ENCODE measurements at places on chromosomes 16 and 17.

GRCh38 chr17:37828651-37829124 lies 83.8 kb upstream of the HNF1B start:
- DNase-seq = no peak

- DNase-seq = no peak
Measured at GRCh38 chr17:34845296-34845695, 116.0 kb downstream of the CCT6B start.

DNA sequence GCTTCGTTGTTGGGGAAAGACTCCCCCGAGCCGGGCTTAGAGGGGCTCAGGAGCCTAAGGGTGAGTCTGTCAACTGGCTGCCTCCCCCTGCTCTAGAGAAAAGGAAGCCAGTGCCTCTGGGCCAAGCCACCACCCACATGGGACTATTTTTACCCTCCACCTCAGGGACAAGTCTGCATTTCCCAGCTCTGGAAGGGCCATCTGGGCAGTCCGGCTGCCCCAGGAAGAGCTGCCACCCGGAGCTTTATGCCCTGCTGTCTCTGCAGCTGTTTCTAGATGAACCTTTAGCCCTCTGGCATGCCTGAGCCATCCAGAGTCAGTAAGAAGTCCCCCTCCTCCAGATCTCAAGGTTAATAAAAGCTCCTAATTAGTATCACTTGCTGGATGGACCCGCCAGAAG lies 5.3 kb upstream of the RPRML start:
- peak; percentile 85 for DNase-seq

GRCh38 chr16:3157229-3158025 lies 22.6 kb downstream of the ZNF213 start:
- peak; percentile 86 for DNase-seq

DNA sequence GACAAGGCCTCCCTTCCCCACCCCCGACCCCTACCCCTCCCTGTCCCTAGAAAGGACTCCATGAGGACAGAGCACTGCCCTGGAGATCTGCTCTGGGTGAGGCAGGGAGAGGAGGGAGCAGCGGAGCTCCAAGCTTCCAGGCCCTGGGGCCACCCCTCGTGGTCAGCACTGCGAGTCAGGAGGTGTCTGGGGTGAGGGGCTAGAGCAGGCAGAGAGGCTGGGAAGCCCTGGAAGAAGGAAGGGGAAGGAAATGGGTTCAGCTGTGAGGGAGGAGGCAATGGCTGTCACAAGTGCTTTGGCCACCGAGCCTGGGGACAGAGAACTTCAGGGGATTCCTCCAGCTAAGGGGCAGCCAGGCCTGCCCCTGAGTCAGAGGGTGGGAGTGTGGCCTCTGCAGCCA lies 28.2 kb upstream of the DNAI2 start:
- no peak for DNase-seq

DNA sequence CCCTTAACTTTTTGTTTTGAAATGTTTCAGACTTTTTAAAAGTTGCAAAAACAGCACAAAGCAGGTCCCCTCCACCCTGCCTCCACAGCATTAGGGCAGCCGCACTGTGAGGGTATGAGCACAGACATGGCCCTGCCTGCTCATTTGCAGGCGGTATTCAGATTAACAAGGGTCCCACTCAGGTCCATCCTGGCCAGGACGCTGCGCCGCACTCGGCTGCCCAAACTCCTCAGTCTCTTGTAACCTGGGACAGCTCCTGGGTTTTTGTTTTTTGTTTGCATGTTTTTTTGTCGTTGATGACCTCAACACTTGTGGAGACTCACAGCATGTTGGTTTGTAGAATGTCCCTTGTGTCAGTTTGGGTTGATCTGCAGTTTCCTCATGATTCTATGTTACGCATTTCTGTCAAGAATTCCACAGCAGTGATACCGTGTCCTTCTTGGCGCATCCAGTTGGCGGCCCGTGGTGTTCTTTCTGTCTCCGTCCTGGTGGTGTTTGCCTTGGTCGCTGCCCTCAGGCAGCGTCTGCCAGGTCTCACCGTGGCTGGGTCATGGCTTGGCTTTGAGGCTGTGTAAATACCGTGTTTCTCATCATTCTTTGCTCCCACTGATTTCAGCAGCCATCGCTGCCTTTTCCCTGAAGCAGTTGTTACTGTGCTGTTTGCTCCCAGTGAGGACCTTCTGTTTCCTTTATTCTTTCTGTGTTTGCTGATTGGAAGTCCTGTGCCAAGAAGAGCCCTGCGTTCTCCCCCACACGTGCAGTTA lies 18.5 kb downstream of the CRAMP1 start:
- no peak for DNase-seq

DNA sequence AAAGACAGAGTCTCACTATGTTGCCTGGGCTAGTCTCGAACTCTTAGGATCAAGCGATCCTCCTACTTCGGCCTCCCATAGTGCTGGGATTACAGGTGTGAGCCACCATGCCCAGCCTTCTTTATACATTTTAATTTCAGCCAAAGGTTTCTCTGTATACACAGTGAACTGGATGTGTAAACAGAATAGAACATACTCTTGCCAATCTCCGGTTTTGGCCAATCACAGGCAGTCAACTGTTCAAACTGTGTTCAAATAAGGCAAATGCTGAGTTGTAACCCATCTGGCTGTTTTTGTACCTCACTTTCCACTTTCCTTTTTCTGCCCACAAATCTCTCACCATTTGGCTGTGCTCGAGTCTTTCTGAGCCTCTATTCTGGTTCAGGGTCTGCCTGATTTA lies 108.2 kb downstream of the CPPED1 start:
- DNase-seq = no peak

- peak; percentile 42 for DNase-seq
Measured at GRCh38 chr17:81513753-81514488, 1.3 kb upstream of the ACTG1 start.

GRCh38 chr17:42399121-42399520 lies 10.9 kb upstream of the STAT3 start:
- DNase-seq = peak; percentile 95

DNA sequence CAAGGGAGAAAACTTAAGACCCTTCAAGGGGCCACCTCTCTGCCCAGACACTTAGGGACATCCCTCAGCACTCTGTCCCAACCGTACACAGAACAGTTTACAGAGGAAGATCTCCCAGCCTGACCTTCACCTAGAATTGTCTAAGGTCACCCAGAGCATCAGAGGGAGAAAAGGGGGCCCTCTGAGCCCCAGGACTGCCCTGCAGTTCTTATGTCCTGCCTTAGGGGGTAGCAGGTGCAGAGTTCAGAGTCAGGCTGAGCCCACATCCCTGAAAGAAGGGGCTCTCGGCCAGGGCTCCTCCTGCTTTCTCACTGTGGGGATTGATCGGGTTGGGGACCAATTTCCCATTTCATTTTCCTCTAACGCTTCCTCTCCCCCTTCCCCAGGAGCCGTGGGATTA lies 15.4 kb downstream of the CA4 start:
- DNase-seq = no peak

DNA sequence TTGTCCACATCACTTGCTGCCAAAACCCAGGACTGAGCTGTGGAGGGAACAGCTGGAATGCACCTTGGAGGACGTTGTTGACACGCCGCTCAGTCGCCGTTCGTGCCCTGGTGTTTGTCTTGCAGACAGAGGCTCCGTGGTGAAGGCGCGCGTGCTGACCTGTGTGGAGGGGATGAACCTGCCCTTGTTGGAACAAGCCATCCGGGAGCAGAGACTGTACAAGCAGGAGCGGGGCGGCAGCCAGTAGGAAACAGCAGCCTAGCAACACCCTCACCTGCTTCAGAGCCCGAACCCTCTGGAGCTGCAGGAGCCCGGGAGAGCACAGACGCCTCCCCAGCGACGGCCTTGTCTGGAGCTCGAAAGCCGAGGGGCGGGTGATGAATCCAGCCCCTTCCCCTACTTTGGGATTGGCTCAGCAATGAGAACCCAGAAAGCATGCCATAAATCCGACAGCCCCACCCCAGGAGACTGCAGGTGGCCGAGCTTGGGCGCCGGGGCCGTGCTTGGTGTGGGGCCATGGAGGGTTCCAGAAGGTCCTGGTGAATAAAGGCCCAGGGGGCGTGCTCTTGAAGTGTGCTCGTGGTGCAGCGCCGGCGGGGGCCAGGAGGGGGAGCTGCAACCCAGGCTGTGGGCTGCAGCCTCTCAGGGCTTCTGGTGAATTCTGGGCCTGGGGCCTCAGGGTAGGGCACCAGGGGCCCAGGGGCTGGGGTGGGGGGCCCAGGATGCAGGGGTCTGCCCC lies 470 bp upstream of the CDK3 start:
- DNase-seq = peak; percentile 38

GRCh38 chr16:67116388-67117311 lies 6.9 kb downstream of the PHAF1 start:
- DNase-seq = no peak

GRCh38 chr17:11240841-11241610 lies at the start of gene SHISA6:
TSS of gene SHISA6 (plus strand) at chr17:11241213.
- no peak for DNase-seq

DNA sequence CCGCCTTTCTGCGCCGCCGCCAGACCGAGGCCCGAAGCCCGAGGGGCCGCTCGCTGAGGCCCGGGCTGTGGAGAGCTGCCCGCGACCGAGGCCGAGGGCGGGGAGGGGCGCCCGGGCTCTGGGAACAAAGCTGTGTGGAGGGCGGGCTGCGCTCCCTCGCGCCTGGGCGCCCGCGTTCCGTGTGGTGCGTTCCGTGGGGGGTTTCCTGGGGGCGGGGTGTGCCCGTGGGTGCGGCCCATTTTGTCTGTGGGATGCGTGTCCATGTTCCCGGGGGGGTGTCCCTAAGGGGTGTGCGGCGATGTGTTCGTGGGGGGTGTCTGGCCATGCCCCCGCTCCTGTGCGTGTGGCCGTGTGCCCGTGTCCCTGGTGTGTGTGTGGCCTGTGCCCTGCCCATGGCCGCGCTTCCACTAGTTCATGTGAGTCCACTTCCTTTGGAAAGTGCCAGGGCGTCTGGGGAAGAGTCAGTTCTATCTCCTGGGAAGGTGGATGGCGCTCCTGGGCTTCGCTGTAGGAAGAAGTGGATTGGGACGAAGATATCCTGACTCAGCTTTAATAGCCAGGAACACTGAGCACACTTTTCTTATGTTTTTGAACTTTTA lies 520 bp downstream of the JPT2 start:
- no peak for DNase-seq

DNA sequence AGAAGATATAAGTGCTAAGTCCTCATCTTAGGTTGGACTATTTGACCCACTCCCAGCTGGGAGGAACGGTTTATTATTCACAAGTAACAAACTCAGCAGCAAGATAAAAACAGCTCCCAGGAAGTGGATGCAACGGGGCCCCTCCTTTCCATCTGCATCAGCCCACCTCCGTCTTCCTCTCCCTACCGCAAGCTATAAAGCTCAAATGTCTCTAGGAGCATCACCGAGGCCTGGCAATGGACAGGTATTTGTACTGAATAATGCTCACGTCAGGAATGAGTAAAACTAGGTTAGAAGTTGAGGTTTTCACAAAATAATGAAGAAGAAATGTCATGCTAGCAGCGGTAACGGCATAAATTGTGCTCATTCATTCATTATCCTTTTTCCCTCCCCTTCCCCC lies 408.7 kb upstream of the PSMD7 start:
- no peak for DNase-seq

DNA sequence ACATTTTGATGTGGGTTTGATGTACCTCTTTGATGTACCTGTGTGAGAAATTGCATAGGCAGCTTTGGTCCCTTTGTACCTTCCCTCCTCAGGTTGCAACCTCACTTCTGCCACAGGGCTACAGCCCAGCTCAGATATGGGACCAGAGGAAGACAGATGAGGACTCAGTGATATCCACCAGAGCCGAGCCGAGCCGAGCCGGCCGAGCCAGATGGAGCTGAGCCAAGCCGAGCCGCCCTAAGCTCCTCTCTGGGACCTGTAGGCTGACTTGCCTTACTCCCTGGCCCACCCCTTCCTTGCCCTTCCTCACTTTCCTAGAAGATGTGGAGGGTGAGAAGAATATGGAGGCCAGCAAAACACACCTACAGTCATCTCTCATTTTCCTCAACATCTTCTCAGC lies 3.8 kb downstream of the HEATR9 start:
- DNase-seq = no peak

GRCh38 chr17:57869617-57870282 lies 19.9 kb upstream of the MRPS23 start:
- no peak for DNase-seq

- DNase-seq = no peak
Measured at GRCh38 chr17:67289181-67289876, 44.3 kb upstream of the HELZ start.

DNA sequence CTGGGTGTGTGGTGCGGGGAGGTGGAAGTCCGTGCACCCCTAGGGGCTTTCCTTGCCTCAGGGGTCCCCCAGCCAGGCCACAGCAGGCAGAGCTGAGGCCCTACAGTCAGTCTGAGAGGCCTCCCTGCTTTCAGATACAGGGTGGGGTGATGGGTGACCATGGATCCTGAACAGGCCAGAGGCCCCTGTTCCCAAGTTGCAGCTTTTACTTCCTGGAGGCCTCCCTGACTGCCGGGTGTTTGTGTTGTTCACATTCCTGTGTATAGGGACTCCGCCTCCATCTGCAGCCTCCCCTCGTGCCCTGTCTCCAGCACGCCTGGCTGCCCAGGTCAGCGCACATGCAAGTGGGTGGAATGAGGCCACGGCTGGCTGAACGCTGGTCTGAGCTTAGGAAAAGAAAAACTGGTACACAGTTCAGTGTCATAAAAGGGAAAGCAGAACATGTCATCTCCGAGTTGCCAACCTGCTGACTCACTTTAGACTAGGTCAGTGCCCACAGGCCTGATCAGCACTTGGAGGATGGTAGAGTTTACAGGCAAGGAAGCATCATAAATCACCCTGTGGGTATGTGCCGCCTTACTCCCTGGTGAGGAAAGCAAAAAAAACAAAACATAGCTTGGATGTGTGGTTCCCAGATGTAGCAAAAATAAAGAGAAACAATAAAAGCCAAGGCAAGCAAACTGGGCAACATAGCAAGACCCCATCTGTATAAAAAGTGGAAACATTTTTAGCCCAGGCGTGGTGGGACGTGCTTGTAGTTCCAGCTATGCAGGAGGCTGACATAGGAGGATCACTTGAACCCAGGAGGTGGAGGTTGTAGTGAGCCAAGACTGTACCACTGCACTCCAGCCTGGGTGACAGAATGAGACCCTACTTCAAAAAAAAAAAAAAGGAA lies 6.2 kb upstream of the SLC7A6 start:
- no peak for DNase-seq
